Activated T-cell treated with anti-CD3 and anti-CD28 coated beads, Interleukin-2, amount 50 U/mL, for 72 hours (primary cell): ENCODE measurements at places on chromosomes 2 and 18. TPM values are rescaled to one million over a fixed set of nuclear protein-coding genes. Genes with fewer than 3 reads are reported as not detected.

GRCh38 chr2:209808521-209808920, 36.9 kb downstream of the UNC80 start:
- DNase-seq, result no peak

DNA sequence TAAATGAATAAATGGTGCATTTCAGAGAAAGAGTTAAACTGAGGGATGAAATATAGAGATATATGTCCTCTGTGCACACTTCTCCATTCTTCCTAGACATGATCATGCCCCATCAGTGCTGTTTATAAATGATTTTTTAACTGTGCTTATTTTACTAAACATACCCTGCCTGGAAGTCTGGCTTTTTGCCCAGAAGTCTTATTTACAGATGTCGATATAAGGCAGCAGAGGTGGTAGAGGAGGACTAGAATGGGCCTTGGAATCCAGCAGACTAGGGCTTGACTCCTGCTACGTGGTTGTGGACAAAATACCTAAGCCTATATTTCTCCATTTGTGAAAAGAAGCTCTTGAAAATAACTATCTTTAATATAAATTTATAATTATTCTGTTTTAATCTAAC, 355.5 kb downstream of the RAD51AP2 start:
- no peak for DNase-seq

DNA sequence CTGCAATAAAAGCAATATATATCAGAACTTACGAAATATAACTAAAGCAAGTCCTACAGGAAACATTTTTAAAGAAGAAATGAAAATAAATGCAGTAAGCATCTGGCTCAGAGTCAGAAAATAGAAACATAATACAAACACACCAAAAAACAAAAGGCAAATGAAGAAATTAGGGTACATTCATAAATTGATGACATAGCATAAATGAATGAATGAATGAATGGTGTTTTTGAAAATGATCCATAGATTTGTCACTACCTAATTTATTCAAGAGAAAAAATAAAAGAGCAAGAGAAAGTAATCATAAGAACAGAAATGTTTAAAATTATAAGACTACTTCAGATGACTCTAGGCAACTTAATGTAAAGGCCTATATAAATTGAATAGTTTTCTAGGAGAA, 226.1 kb upstream of the CDH20 start:
- DNase-seq, result no peak

- peak; percentile 58 for DNase-seq
Measured at GRCh38 chr2:10412380-10412779, 35.7 kb downstream of the ODC1 start.

GRCh38 chr2:101430156-101430555, 42.9 kb upstream of the CREG2 start:
- no peak for DNase-seq

GRCh38 chr2:152782171-152782570, 63.8 kb downstream of the ARL6IP6 start:
- no peak for DNase-seq

DNA sequence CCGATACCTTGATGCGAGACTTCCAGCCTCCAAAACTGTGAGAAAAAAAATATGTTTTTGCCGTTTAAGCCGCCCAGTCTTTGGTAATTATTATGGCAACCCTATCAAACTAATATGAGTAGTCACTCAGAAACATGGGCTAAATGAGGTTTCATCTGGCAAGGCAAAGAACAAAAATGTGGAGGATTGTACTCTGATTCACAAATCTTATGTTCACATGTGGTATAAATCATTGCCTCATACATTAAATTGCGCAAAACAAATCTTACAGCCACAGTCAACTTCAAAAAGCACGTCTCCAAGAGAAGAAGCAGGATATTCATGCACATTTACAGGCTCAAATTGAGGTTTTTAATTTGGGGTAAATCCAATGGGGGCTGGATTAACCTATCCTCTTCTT, 1435.4 kb upstream of the LRRTM1 start:
- no peak for DNase-seq

DNA sequence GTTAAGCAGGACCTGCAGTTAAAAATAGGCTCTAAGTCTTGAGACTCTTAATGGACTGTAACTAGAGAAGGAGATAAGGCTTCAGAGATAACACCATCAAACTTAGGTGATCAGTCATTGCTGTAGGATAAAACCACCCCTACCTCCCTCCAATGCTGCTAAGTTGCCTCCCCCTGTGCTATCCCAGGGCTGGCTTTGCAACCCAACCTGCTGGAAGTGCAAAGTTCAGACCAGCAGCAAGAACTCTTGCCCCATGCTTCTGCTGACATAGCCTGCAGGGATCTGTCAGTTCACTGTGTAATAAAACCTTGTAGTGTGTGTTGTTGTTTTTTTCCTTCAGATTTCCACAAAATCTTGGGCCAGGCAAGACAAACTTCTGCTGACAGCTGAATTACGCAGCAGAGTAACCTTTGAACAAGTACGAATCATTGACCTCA, 57.4 kb upstream of the EPB41L3 start:
- no peak for DNase-seq

- DNase-seq, result no peak
Measured at GRCh38 chr2:39264733-39265132, 21.0 kb upstream of the CDKL4 start.

CERKL gene
- not detected for total RNA-seq

DNA sequence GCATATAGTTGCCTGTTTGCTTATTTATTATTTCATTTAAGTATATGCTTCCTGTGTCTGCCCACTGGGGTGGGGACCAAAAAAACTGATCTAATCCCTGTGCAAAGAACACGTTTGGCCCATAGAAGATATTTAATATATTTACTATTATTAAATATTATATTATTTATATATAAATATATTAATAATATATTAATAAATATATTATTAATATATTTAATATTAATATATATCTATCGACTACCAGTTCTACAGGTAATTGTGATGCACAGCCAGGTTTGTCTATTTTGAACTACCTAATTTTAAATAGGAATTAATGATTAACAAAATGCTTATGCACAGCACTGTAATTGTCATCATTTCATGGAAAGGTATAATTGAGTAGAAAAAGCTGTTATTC, 288.9 kb upstream of the LYPD1 start:
- DNase-seq, result no peak

GRCh38 chr2:24342110-24342910, 18.0 kb downstream of the ITSN2 start:
- DNase-seq, result no peak

MAIP1 gene
- total RNA-seq, result 30.4 TPM

IL36A gene
- 0.84 TPM for total RNA-seq

- DNase-seq, result no peak
Measured at GRCh38 chr2:60410456-60411146, 142.9 kb downstream of the BCL11A start.

CHRNG gene
- not detected for total RNA-seq

DNA sequence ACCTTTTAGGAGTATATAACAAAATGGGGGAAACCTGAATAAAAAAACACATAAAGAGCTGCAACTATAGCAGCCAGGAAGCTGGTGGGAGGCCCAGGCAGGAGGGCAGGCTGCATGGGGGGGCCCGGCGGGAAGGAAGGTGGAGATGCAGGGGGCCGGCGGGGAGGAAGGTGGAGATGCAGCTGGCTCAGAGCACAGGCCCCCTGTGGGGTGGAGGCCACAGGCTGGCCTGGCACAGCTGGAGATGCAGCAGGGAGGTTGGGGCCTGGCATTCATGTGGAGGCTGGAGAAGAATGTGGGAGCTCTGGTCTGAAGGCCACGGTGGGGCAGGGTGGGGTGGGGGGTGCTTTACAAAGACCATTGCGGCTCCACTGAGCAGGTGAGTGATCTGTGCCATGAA, 31.4 kb downstream of the FAM228A start:
- DNase-seq, result no peak

SULT1C4 gene
- not detected for total RNA-seq

DNA sequence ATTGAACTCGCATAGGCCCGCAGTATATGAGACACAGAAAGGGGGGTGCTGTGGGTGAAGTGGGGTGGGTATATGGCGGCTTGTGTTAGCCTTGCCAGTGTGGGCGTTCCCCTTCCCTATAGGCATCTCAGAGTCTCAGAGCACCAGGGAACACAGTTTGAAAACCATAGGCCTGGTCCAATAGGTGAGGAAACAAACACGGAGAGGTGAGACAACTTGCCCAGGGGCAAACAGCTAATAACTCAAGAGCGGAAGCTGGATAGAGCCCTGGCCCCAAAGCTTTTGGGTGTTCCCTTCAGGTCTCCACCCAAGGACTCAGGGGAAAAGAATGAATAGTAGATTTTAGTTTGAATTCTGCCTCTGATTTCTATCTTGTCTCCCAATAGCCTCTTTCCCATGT, 7.9 kb downstream of the LIPG start:
- no peak for DNase-seq

CRYGD gene
- not detected for total RNA-seq

FAM124B gene
- total RNA-seq, result 0.31 TPM

- DNase-seq, result no peak
Measured at GRCh38 chr2:171824086-171824485, 70.0 kb downstream of the SLC25A12 start.

SRD5A2 gene
- total RNA-seq, result not detected

- DNase-seq, result no peak
Measured at GRCh38 chr18:23114911-23115310, 20.4 kb upstream of the CABLES1 start.

IL37 gene
- not detected for total RNA-seq

- no peak for DNase-seq
Measured at GRCh38 chr2:128622955-128623620, 304.4 kb upstream of the HS6ST1 start.
